ENCODE measurements at places on chromosomes 2 and 18.

GRCh38 chr2:58063641-58064040 lies 17.0 kb downstream of the VRK2 start:
- DNase-seq, result peak; percentile 81

- DNase-seq, result no peak
These were observed 64.0 kb upstream of the SLC14A2 start for GRCh38 chr18:45551142-45551815.

- peak; percentile 25 for DNase-seq
These were observed 3.4 kb downstream of the FZD7 start for GRCh38 chr2:202037086-202037485.

DNA sequence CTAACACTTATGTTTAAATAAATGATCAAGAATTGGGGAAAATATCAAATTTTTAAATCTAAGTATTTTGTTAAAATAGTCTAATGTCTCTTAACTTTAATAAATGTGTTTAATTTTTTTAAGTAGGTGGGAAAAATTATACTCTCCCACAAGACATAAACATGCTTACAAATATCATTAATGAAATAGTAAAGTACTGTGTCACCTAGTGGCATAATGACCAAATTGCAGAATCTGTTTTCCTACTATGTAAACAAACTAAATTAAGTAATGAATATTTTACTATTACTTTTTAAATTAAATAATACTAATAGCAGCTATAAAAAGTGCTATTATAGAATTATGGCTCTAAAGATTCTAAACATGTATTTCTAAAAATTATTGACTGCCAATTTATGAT lies 52.0 kb upstream of the CHAC2 start:
- peak; percentile 30 for DNase-seq

DNA sequence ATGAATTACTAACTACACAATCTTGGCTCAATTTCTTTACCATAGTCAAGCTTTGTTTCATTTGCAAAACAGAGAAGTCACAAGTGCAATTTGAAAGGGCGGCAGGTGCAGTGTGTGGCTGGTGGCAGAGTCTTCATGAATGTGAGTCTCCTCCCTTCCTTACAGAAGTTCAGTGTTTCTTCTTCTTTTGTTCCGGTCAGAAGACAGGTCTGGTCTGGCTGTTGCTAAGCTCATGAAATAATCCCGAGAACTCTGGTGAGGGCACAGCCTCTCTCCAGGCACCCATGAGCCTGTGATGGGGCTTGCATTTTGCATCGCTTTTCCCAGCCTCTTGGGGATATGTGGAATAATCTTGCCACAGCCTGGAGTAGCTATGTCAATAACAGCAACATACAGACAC lies 824.8 kb upstream of the SALL3 start:
- DNase-seq, result no peak

GRCh38 chr18:23213200-23213599 lies 77.9 kb downstream of the CABLES1 start:
- DNase-seq, result peak; percentile 31

DNA sequence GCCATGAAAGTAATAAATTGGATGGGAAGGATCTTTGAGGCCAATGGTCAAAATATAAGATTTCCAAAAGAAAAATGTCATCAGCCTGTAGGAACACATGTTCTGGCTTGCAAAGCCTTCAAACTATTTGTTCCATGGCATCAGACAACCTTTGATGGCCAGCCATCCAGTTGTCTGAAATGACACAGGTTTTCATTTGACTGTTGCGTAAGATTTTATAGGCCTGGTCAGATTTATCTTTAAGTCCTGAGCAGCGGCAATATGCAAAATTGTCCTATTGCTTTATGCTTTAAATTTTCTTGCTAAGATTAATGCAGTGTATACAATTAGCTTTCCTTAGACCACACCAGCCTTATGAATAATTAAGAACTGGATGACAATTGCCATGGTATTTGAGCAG lies 167.1 kb downstream of the AGPS start:
- DNase-seq, result no peak

DNA sequence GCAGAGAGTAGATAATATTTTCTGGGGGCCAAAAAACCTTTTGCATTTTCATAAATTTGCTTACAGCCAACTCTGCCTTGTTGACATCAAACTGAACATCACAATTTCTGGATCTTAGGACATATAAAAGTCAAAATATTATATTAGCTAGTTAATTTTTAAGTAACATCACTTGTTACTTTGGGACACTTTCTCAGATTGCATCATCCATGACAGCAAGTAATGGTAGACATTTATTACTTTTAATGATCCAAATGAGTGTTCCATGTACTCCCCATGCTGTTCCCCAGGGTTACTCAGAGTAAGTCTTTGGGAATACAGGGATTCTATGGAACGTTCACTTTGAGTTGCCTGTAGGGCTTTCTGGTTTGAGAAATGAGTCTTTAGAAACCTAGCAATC lies 39.1 kb upstream of the CWC22 start:
- DNase-seq, result no peak

GRCh38 chr2:46461011-46461674 lies 18.2 kb upstream of the TMEM247 start:
- DNase-seq, result peak; percentile 75

DNA sequence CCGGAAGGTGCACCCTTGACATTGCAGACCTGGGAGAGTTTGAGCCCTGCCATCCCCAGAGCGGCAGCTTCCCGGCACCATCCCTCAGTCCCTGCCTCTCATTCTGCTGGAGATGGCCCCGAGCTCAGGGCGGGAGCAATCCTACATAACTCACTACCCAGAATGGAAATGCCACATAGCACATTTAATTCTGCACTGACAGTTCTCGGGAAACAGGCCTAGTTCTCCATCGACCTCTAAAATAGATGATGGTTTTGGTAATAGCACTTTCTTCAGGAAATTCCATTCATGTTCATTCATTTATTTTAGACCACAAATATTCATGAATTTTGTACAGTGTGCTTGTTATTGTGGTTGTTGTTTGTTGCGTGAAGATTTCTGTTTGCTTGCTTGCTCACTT lies 92.9 kb upstream of the SLC14A2 start:
- DNase-seq, result peak; percentile 63

- DNase-seq, result peak; percentile 55
These were observed 274.3 kb upstream of the TRIB2 start for GRCh38 chr2:12442476-12442847.

DNA sequence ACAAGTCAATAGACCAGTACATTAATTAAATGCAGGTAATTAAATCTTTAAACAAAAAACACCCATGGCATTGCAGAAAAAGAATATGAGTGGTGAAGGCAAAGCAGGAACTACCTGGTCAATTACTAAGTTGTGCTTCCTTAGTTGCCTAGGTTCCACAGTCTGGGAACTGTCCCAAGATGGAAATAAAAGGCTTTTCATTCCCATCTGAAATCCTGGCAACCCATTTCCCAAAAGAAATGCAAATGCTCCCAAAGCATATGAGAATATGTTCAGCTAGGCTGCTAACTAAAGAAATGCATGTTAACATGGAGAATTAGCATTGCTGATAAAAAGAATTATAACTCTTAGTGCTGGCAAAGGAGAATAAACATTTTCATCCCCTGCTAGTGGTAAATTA lies 177.8 kb downstream of the TMEM163 start:
- no peak for DNase-seq

- peak; percentile 46 for DNase-seq
These were observed 21.9 kb downstream of the PPP3R1 start for GRCh38 chr2:68230241-68231060.

DNA sequence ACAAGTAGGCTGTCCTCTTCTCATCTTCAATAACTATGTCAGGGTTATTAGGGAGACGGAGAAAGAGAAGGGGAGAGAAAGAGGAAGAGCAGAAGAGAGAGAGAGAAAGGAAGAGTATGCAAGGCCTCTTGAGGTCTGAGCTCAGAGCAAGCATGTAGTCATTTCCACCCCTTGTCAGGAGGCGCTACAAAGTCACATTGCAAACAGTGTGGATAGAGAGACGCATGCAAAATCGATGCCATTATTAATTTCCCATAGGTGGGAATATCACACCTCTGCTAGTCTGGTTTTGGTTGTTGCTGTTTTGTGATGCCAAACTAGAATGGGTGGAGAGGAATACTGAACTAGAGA lies 24.2 kb upstream of the SERPINE2 start:
- no peak for DNase-seq

GRCh38 chr2:219433666-219434467 lies 776 bp upstream of the SPEG start:
- DNase-seq, result peak; percentile 61

DNA sequence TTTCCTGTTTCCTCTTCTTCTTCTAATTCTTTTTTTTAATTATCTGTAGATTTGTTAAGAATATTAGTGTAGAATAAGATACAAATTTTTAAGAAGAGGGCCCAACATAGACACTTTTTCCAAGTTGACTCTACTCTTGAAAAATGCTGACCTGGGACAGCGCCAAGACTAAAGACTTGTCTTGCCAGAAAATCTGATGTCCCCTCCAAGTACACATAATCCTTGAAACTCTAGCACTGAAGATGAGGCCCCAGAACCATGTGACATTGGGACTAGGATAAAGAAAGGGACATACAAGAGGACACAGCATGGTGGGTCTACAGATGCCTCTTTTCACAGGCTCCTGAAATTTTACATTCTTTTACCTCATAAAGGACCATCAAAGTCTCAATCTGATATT lies 271.6 kb upstream of the SESTD1 start:
- DNase-seq, result peak; percentile 30

- DNase-seq, result no peak
These were observed 11.3 kb upstream of the KCNF1 start for GRCh38 chr2:10900216-10901109.

- peak; percentile 52 for DNase-seq
These were observed 44.3 kb upstream of the ZDBF2 start for GRCh38 chr2:206230060-206230762.

DNA sequence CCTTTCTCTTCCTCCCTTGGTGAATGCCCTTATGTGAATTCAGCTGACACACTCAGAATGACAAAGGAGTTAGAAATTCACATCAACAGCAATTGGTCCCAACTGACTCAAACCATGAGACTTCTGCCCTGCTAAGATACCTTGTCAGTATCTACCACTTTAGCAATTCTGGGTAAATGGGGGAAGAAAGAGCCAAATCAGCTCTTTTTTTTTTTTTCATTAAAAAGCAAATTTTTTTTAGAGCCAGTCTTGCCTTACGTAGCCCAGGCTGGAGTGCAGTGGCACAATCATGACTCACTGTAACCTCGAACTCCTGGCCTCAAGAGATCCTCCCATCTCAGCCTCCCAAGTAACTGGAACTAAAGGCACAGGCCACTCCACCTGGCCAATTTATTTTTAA lies 1.7 kb upstream of the PPP4R1 start:
- no peak for DNase-seq

GRCh38 chr2:207505728-207506127 lies 24.0 kb upstream of the CREB1 start:
- peak; percentile 89 for DNase-seq

- peak; percentile 65 for DNase-seq
These were observed 37.7 kb downstream of the PSD4 start for GRCh38 chr2:113211226-113212105.

GRCh38 chr2:98734823-98735260 lies 3.9 kb upstream of the MGAT4A start:
- DNase-seq, result no peak
